Pons (tissue), 1 donor: ENCODE measurements at places on chromosomes 11 and 22.

DNA sequence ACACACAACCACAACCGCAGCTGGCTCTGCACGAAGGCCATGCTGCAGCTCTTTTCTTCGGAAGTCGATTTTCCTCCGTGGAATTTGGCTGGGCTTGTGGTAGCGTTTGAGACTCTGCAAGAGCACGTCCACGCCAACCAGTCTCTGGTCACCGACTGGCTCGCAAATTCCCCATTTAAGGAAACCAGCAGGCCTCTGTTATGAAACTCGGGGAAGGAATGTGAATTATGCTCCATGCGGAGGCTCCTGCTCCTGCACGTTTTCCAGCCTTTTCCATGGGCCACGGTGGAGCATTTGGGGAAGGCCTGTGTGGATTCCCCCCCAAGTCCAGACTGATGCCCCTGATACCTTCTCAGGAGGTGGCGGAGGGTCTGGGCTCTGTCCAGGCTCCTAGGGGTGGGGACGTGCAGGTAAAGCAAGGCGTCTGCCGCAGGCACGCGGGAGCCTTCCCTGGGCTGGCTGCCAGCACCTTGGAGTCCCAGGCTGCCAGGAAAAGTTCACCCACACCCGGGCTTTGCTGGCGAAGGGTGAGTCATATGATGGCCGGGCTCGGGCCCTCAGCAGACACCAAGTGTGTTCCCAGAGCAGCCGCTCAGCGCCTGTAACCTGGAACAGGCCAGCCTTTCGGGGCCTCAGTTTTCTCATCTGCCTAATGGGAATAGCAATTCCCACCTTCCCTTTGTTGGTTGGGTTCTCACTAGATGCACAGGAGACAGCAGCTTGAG, 41.9 kb downstream of the LRP5 start:
- DNase-seq, result no peak

GRCh38 chr11:78038697-78039313, 15.7 kb upstream of the KCTD14 start:
- no peak for DNase-seq

GRCh38 chr11:58941838-58942237, 2.5 kb downstream of the GLYATL1 start:
- no peak for DNase-seq

DNA sequence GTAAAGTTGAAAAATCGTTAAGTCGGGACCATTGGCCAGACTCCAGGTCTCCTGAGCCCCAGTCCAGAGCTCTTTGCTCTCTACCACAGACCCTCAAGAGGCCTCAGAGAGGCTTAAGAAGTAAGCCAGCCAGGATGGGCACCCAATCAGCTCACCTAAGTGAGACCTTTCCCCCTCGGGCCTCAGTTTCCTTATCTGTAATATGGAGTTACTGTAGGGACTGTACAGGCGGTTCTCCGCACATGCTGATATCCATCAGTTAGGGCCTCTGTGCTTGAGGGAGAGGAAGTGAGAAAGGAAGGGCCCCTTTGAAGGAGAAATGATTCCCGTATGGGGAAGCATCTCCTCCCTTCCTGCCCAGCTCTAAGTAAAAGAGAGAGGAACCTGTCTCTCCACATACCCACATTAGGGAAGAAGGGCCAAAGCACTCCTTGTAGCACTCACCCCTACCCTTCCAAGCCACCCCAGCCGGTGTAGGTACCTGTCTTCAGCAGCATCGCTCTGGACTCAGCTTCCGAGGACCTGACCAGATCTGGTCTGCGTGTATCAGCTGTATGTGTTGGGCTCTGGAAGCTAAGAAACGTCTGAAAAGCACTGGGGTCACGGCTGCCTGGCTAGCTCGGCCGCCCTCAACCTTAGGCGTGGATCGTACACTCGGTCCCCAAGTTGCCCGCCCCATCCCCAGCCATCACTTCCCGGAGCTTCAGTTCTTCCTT, 653 bp downstream of the NAGA start:
- DNase-seq, result peak; percentile 72

DNA sequence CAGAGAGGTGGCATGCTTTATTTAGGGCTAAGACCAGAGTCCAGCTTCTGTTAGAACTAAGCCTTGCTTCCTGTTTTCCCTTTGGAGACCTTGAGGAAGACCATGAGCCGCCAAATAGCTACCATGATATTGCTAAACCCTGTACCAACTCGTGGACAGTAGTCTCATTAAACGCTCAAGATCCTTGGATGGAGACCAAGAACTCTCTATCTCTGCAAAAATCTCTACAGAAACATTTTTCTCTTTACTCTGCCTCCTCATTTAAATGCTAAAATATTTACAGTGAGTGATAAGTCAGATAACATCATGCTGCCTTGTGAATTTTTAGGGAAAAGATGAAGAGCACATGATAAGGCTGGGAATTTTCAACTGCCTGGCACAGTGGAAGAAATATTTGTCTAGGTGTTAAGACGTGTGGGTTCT, 197.8 kb downstream of the MAML2 start:
- DNase-seq, result no peak

- DNase-seq, result no peak
Observed at GRCh38 chr11:82969811-82970210, 68.3 kb downstream of the DDIAS start.

DNA sequence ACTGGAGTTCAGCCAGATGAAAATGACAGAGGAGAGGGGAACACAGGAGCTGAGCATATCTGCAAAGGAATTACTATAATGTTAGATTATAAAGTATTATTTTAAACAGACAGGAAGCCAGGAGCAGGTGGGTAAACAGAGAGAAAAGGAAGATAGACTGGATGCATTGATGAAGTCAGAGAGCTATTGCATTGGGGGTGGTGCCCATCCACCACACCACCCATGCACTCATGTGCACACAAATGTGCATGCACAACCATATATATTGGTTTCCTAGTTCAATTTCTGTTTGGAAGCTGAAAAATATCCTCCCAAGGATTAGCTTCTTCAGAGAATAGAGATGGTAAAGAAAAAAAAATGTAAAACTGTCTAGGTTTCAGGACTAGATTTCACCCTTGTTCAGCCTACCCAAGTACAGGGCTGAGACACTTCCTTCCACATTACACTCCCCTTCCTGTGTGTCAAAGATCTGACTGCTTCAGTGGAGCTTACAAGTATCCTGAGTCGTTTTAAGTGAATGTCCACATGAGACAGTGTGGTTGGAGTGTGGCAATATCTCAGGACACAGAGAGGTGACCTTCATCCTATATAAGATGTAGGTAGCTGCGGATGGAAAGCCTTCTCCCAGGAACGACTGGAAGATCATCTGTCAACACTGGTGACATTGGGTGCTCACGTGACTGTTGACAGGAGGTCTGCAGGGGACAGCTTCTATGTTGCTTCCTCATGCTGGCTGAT, 12.2 kb upstream of the SMPD1 start:
- no peak for DNase-seq

- DNase-seq, result no peak
Observed at GRCh38 chr11:122085264-122085663, 30.8 kb downstream of the BLID start.

DNA sequence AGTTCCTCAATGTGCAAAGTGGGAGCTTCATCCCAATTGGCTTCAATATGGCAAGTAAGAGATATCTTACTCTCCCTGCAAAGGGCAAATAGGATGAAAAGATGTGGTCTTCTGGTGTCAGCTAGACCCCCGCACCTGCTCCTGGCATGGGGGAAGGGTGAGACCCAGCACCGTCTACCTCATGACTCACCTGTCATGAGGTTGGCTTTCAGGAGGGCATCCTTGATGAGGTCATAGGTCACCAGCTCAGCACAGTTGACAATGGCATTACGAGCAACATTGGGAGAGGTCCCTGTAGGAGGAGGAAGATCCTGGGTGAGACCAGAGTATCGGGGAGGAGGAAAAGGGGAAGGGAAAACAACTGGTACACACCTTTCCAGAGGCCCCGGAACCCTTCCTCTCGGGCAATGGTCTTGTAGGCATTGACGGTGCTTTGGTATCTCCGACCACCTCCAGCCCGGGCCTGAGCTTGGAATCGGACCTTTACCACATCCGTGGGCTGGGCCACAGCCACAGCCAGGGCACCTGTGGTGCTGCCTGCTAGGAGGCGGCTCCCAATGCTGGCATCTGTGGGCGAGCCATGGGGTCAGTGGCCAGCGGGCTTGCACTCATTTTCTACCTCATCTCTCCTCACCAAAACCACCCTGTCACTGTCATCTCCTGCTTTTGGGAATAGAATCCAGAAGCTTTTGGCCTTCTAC, 6.0 kb downstream of the UCP2 start:
- no peak for DNase-seq

DNA sequence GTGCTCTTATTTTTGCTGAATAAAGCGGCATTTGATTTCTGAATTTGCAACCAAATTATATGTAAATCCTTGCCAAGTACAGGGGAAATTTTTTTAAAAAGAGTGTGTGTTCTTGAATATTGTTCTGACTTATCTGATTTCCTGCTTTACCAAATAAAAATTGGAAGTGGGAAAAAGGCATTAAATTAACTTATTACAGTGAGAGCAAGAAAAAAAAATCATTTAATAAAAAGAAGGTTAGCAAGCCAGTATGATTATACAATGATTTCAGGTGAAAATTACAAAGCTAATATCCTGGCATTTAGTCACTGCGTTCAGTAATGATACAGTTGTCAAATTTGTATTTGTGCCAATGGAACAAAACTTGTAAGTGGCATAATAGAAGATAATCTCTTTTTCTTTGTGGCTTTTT, 82.1 kb upstream of the PPARA start:
- no peak for DNase-seq

DNA sequence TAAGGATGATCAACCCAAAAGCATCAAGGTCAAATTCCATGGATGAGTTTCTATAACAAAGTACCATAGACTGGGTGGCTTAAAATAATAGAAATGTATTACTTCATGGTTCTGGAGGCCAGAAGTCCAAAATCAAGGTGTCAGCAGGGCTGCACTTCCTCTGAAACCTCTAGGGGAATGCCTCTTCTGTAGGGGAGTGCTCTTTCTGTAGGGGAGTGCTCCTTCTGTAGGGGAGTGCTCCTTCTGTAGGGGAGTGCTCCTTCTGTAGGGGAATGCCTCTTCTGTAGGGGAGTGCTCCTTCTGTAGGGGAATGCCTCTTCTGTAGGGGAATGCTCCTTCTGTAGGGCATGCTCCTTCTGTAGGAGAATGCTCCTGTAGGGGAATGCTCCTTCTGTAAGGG, 65.5 kb downstream of the FBLN1 start:
- DNase-seq, result no peak
